Fibroblast of the conjunctiva (primary cell): ENCODE measurements at places on chromosomes 3 and 15.
A peak's percentile ranks its signal among the peaks of the same experiment; 100 is the strongest.

DNA sequence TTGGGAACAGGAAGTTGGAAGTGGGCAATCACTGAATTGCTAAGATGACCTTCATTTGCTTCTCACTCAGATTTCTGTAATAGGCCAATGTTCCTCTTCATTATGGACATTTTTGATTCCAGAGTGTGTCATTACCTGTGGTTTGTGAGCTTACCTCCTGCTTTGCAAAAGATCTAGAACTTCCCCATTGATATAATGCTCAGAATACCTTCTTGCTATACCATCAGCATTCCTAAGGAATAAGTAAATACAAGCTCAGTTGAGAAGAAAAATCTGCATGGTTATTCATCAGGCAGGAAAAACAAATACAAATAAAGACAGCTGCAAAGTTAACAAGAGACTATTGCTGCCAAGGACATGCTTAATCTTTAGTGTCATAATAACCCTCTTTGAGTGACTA, 5.6 kb upstream of the RPL14 start:
- no peak for DNase-seq

- DNase-seq = no peak
Measured at GRCh38 chr3:40623567-40623966, 98.8 kb downstream of the ZNF621 start.

DNA sequence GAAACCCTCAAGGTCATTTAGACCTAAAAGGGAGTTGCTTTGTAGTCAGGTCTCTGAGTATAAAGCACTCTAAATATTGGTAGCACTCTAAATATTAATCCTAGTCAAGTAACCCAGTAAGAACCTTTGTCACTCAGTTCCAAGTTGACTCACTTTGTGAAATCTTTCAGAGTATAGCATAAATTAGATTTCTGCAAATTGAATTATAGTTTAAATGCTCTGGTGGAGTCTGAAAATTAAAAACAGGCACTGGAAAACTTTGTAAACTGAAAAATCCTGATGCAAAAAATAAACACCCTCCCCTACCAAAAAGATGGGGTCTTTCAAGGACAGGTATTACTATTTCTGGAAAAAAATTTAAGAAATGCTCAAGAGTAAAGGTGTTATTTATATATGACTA, 196.3 kb upstream of the FEZF2 start:
- no peak for DNase-seq

DNA sequence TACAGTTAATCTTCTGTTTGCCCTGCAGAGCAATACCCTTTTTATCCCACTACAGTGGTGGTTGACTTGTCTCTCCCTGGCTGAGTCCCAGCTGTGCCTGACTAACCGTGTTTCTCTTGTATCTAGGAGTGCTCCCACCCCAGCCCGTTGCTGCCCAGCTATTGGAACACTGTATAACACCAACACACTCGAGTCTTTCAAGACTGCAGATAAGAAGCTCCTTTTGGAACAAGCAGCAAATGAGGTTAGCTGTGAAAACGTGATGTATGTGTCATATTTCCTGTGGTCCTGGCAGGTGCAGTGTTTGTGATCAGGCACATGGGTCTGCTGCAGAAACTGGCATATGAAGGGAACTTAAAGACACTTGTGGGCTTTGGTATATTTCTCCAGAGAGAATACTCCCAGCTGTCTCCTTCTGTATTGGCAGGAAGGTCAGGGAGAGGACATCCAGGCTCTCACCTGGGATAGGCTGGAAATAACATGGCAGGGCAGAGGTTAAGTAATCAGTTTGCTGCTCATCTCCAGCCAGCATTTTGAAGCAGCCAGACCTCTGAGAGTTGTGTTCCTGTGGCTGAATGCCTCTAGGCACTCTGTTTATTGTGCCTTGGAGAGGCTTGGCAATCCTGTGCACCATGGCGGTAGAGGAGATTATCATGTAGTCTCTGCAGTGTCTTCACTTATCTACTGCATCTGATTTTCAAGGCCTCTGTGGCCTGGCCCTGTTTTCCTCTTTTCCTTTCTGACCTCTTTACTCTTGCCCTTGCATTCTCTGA, 34.8 kb downstream of the ATG7 start:
- DNase-seq = no peak

- peak; percentile 6 for DNase-seq
Measured at GRCh38 chr15:70376929-70377691, 279.4 kb upstream of the TLE3 start.

GRCh38 chr15:42903388-42904324, 16.9 kb downstream of the TTBK2 start:
- DNase-seq = no peak

GRCh38 chr3:127894481-127894880, 20.6 kb upstream of the KBTBD12 start:
- DNase-seq = no peak

GRCh38 chr15:92272106-92272505, 121.6 kb upstream of the ST8SIA2 start:
- DNase-seq = no peak

DNA sequence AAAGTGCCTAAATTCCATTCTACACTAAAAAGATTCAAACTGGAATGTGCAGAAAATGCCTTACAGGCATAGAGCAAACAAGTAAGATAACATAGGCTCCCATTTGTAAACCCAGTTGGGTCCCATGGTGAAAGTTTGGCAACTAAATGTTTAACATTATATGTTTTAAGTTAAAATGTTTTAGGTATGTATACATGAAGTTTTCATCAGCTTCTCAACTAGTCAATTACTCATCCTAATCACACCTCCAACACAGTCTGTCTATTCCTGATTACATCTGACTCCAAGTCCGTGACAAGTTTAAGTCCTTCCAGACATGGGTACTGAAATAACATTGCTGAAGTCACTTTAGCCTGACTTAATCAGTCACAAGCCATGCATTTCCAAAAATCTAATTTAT, 25.0 kb downstream of the MYLK start:
- DNase-seq = no peak

- no peak for DNase-seq
Measured at GRCh38 chr3:196418601-196419000, 13.6 kb downstream of the UBXN7 start.

GRCh38 chr15:86624261-86625036, 544.8 kb downstream of the AGBL1 start:
- DNase-seq = peak; percentile 21

- DNase-seq = no peak
Measured at GRCh38 chr3:87270908-87271700, 5.3 kb downstream of the POU1F1 start.

- no peak for DNase-seq
Measured at GRCh38 chr3:157384491-157384890, 52.2 kb upstream of the PTX3 start.

DNA sequence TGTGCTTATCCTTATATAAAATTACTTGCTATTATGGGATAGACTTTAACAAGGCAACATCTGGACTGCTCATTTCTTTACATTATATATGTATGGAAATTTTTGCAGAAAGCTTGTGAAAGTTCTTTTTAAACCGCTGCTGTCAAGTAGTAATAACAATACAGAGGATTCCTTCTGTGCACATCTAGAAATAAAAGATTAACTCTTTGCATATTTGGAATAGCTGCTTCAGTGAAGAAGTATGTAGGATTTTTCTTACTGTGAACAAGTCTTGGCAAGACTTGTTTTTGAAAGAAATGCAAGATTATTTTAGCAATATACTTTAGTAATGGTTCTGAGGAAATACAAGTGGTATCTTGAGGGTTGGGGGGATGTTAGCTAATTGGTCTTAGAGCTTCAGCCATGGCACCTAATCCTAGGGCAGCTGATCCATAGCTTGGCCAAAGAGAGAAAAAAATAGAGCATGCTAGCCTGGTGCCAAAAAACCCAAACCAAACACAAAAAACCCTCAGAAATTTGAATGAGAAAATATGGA, 4.3 kb downstream of the PRKCI start:
- DNase-seq = no peak

- DNase-seq = no peak
Measured at GRCh38 chr3:67329358-67329757, 325.1 kb downstream of the SUCLG2 start.

- no peak for DNase-seq
Measured at GRCh38 chr3:131907796-131908195, 127.0 kb downstream of the CPNE4 start.

- DNase-seq = no peak
Measured at GRCh38 chr3:187919048-187919447, 173.8 kb upstream of the BCL6 start.
